NCI-H82 (cell line): ENCODE measurements at places on chromosomes 1 and 21.

DNA sequence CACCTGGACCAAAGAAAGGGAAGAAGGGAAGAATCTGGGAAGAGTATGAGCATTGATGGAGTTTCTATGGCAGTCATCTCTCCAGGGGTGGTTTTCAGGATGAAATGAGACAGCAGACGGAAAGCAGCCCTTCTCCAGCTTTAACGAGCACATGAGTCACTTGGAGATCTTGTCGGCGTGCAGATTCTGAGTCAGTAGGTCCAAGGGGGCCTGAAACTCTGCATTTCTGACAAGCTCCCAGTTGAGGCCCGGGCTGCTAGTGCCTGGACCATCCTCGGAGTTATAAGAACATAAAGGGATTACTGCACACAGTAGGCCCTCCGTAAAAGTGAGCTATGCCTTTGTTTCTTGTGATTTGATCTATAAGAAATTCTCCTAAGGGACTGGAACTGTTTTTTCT lies 17.6 kb downstream of the HSPG2 start:
- no peak for DNase-seq

- no peak for DNase-seq
Observed at GRCh38 chr21:27813750-27814149, 846.9 kb upstream of the ADAMTS5 start.

DNA sequence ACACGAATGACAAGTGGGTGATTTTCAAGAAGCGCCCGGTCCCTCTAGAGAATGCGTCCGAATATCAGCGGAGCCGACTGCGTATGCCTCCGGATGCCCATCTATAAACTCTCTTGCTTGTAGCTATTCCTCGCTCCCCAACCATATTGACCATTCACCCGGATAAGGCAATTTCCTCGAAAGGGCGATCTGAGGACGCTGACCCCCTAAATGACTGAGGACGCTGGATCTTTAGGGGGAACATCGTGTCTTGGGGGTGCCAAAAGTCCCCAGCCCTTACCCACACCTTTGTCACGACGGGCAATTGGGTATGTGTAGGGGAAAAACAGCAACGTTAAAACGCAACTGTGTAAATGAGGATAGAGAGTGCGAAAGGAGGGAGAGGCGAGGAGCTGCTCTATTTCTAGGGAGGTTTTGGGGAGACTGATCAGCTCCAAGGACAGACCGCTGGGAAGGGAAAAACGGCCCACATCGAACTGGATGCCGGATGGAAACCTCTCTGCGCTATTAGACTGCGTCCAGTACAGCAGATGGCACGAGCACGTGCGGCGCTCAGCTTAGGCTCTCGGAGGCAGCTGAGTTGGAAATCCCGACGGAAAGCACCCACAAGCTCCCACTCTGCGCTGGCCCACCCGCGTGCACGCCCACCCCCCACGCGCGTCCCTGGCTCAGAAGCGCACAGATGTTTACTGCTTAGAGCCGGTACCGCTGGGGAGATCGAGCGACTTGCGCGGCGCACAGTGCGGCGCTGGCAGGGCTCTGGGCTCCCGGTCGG lies 2.9 kb upstream of the PRRX1 start:
- DNase-seq = peak; percentile 78

DNA sequence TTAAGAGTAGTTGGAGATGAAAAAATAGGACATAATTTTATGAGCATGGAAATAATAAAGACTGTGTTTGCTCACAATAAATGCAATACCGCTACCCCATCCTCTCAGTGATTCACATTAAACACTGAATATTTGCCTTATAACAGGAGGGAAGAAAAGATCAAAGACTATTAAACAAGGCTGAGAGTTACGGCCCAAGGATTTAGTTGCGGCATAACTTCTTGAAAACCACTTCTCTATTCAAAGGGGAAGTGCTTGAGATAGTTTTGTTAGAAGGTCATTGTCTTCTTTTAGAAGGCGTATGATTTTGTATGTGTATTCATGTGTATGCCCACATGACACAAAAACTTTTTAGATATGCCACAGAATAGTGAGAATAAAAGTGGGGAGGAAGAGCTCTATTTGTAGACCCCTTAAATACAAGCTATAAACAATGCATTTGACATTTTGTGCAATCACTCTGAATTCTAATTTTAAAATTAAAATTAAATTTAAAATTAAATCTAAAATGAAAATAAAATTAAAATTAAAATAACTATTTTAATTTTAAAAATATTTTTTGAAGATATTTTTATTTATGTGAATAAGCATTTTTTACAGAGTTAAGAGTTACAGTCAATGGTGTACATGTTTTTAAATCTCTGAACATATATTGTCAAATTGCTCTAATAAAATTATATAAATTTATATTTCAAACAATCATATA lies 986.6 kb upstream of the ADAMTS5 start:
- DNase-seq = no peak

DNA sequence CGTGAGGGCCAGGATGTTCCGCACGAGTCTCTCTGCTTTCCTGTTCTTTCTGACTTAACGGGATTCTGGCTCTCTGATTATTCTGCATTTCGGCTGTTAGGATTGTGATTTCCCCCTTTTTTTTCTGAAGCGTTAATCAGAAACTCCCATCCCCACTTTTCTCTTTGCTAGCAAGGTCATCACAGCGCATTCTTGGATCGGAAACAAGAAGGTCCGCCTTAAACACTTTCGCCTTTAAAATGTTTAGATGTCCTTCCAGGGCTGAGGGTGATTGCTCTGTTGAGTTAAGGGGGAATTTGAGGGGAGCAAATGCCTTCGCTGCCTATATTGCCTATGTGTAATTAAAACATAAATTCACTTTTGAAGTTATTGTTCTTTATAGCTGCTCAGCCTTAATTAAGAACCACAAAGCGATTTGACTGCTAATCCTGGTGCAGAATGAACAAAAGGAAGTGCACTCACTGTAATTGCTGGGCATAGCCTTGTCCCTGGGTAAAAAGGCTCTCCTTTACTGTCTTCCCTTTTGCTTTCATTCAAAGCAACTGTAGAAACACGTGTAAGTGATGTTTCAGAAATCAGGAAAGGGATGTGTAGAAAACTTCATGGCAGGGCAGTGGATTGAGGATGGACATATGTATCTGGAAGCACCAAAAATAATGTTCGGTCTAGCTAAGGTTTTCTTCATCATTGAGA lies 1.2 kb downstream of the LAMC1 start:
- DNase-seq = peak; percentile 68

DNA sequence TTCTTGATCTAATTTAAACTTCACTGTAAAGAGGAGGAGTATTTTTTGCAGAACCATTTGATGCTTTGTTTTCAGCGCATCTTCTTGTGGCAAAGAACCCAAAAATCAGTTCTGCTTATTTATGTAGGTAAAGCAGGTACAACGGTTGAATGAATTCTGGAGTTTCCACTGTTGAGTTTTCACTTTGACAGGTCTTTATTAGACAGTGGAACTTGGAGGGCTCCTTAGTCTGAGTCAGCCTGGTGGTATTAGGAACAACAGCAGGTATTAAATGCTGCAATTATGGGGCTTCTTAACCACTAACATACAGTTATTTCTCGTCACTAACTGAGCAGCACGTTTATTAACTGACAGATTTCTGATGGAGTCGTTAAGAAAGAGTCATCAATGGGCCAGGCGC lies 1.2 kb downstream of the LRIG2 start:
- DNase-seq = no peak

GRCh38 chr1:43434256-43434655 lies 19.5 kb downstream of the HYI start:
- no peak for DNase-seq
